ENCODE measurements at places on chromosomes 5 and 9.

- DNase-seq = no peak
Measured at GRCh38 chr9:90300611-90301276, 341.9 kb downstream of the DIRAS2 start.

DNA sequence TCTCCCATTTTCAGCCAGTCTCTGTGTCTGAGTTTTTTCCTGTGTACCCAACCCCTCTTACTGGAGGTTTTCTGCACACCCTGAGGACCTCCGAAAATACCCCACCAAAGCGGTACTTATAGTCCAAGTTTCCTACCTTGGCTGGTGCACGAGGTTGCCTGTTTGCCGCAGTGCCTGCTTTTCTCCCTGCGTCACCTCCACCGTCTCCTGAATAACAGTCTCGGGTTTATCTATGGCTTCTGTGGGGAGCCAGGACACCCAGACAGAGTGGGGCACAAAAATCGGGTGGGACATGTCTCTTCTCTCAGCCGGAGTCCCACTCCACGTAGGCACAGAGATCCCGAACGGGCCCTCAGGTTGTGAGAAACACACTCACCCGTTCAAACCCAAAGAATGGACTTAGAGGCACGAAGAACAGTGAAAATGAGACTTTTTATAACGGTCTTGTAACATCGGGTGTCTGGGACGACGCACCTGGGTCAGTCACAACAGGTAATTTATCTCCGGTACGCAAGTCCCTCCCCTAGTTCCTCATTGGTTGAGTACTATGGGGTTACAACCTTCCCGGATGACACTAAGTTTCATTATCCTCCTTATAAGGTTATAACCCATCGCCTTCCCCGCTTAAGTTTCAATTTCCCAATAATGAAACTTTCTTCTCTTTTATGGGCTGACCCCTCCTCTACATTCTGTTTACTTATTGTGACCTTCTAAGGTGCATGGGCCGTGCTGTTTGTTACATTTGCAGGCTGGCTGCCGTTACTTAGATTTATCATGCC is 970.2 kb upstream of the COX7C start:
- DNase-seq = no peak

- DNase-seq = no peak
Measured at GRCh38 chr5:55572020-55572419, 37.3 kb upstream of the PLPP1 start.

- no peak for DNase-seq
Measured at GRCh38 chr9:97717866-97718265, 20.7 kb upstream of the XPA start.

GRCh38 chr5:74235552-74235951 is 405.0 kb downstream of the ENC1 start:
- DNase-seq = no peak

DNA sequence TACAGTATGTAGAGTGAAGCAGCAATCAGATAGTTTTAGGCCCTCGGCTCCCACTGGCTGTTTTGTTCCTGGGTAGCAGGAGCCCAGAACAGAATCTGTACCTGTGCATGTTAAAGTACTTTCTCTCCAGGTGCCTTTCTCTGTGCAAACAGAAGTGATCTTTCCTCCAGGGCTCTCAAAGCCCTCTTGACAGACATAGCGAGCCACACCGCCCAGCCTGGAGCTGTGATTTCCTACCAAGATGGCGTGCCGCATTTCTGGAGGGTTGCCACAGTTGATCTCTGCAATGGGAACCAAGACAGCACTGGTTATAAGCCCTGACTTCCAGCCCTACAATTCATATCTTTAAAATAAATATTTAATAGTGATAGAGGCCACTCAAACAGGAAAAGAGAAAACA is 50.9 kb downstream of the SUSD1 start:
- no peak for DNase-seq

- no peak for DNase-seq
Measured at GRCh38 chr5:151014680-151015343, 5.6 kb upstream of the GPX3 start.

- DNase-seq = no peak
Measured at GRCh38 chr9:96167011-96167410, 135.0 kb downstream of the HSD17B3 start.

- DNase-seq = no peak
Measured at GRCh38 chr9:19117039-19117716, 10.1 kb downstream of the PLIN2 start.

GRCh38 chr5:52964138-52964537 is 25.0 kb upstream of the ITGA2 start:
- no peak for DNase-seq

All from CD4-positive, alpha-beta T cell treated with Interleukin-4 for 4 hours (primary cell).